Activated CD8-positive, alpha-beta memory T cell treated with anti-CD3 and anti-CD28 coated beads, Interleukin-2, amount 10 ng/mL, durations not matched to agents 7 days and 5 days (primary cell): ENCODE measurements at places on chromosomes 5 and 9. TPM values are rescaled to one million over a fixed set of nuclear protein-coding genes. Genes with fewer than 3 reads are reported as not detected.

Gene TPRN
- total RNA-seq, result 11.1 TPM

- H3K4me3 ChIP-seq, result no peak overlapping the region
- no peaks in the 10 kb centered on the region for H3K36me3 ChIP-seq
- no peak overlapping the region for H3K27ac ChIP-seq
- no peak for DNase-seq
These were observed 75.9 kb upstream of the DAB2 start for GRCh38 chr5:39500551-39501175.

DNA sequence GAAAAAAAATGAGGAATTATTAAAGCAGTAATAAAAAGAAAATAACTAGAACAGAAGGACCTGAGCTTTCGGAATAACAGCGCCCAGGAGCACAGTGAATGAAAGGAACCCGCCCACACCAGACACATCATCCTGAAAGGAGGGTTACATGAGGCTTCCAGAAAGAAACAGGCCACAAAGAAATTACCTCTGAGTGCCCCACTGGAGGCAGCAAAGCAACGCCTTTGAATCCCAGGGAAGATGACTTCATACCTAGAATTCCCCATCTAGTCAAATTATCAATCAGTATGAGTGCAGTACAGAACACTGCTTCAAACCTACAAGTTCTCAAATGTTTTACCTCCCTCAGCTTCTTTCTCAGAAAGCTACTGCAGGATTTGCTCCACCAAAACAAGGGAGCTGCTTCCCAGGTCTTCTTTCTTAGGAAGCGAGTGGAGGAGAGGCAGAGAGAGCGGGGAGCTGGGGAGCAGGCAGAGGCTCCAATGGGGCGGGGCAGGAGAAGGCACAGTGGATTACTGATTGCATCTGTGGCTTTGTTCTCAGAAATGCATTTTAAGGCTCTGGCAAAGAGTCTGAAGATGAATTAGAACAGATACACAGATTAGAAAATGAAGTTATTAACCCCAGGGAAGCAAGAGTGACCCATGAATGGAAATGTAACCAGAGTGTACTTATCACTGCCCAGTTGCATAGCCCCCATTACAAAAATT lies 87.1 kb downstream of the SEMA4D start:
- peak overlapping the region; percentile 64 for H3K4me3 ChIP-seq
- H3K27ac ChIP-seq, result peak overlapping the region; percentile 94
- peaks cover 98% of the 10 kb centered on the region for H3K4me1 ChIP-seq
- no peaks in the 10 kb centered on the region for H3K27me3 ChIP-seq

DNA sequence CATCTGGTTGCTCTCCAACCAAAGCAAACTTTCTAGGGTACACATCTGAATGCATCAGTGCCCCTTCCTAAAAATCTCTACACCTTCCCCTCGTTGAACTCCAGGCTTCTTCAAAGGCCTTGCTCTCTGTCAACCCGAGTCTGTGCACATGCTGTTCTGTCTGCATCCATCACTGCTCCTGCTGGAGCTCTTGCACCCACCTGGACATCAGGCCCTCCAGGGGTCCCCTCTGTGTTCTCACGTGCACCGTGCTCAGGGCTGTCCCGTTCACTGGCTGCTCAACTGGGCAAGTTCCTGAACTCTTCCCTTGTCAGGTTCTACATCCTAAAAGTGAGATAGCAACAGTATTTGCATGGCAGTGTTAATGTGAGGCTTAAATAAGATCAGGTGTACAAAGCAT lies 62.7 kb upstream of the ANGPTL2 start:
- DNase-seq, result no peak
- peaks cover 2% of the 10 kb centered on the region for H3K27me3 ChIP-seq
- peaks cover 5% of the 10 kb centered on the region for H3K4me1 ChIP-seq
- H3K36me3 ChIP-seq, result no peaks in the 10 kb centered on the region
- H3K27ac ChIP-seq, result no peak overlapping the region

DNA sequence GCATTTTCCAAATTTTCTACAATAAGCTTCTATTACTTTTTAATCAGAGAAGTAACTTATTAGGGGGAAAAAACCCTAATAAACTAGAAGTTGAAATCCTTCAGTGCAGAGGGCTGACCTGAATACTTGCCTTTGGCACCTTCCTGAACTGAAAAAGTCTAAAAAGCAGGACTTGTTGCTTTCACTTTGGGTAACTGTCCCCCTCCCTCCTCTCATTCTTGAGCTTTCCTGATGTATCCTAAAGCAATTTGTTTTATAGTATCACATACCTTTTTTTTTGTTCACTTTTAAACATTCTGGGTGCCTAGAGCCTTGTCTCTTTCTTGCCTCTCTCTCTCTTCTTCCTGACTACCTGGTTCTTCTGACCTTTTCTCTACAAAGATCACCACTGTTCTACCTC lies 64.0 kb upstream of the ERBIN start:
- no peak for DNase-seq
- no peaks in the 10 kb centered on the region for H3K27me3 ChIP-seq
- H3K27ac ChIP-seq, result no peak overlapping the region
- peaks cover 10% of the 10 kb centered on the region for H3K4me1 ChIP-seq
- peaks cover 2% of the 10 kb centered on the region for H3K36me3 ChIP-seq

- peaks cover 38% of the 10 kb centered on the region for H3K27me3 ChIP-seq
- H3K4me3 ChIP-seq, result no peak overlapping the region
- H3K4me1 ChIP-seq, result no peaks in the 10 kb centered on the region
- H3K36me3 ChIP-seq, result no peaks in the 10 kb centered on the region
These were observed 177.2 kb downstream of the GADD45G start for GRCh38 chr9:89781838-89782540.

DNA sequence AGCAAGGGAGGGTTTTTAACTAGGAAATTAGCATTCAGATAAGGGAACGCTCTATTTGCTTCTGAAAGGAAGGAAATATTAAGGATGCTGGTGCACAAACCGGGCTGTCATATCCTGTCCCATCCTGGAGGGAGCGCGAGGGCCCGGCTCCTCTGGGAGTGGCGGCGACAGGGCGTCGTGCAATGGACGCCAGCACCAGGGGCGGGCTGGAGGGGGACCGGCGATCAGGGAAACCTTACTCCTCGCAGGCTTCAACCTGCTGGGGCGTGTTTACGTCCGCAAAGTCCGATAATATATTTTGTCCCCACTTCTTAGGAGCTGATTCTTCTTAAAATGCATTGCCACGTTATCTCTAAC lies 197.1 kb upstream of the TBCA start:
- peak overlapping the region; percentile 57 for H3K4me3 ChIP-seq
- peaks cover 2% of the 10 kb centered on the region for H3K36me3 ChIP-seq
- DNase-seq, result no peak
- peaks cover 11% of the 10 kb centered on the region for H3K4me1 ChIP-seq
- peaks cover 80% of the 10 kb centered on the region for H3K27me3 ChIP-seq
- no peak overlapping the region for H3K27ac ChIP-seq

GRCh38 chr9:94945197-94946144 lies 219.0 kb downstream of the AOPEP start:
- H3K27me3 ChIP-seq, result peaks cover 3% of the 10 kb centered on the region
- no peaks in the 10 kb centered on the region for H3K36me3 ChIP-seq
- no peak overlapping the region for H3K4me3 ChIP-seq
- no peak overlapping the region for H3K27ac ChIP-seq

DNA sequence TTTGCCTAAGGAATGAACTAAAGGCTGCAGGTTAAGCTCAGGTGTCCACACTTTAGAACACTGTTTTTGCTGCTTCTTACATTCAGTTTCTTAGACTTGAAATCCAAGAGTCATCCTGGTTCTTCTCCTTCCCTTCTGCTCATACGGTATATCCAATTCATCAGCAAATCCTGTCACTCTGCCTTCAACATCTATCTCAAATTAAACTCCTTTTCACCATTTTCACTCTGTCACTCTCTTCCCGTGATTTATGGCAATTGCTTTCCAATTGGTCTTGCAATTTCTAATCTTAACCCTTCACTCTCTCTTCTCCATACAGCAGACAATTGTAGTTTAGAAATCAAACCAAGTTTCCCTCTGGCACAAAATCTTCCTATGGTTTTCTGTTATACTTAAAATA lies 182.9 kb downstream of the MRPS30 start:
- H3K4me1 ChIP-seq, result no peaks in the 10 kb centered on the region
- DNase-seq, result no peak
- H3K4me3 ChIP-seq, result no peak overlapping the region
- H3K27me3 ChIP-seq, result no peaks in the 10 kb centered on the region

Gene HK3
- not detected for total RNA-seq

GRCh38 chr9:114210136-114210535 lies 54.8 kb downstream of the COL27A1 start:
- no peaks in the 10 kb centered on the region for H3K36me3 ChIP-seq
- no peak overlapping the region for H3K27ac ChIP-seq
- no peaks in the 10 kb centered on the region for H3K4me1 ChIP-seq
- no peak for DNase-seq

- H3K36me3 ChIP-seq, result peaks cover 3% of the 10 kb centered on the region
- H3K27me3 ChIP-seq, result peaks cover 2% of the 10 kb centered on the region
These were observed 70.4 kb downstream of the ARHGEF37 start for GRCh38 chr5:149651686-149652085.

GRCh38 chr9:21811914-21812313 lies 9.5 kb downstream of the MTAP start:
- no peak overlapping the region for H3K4me3 ChIP-seq
- H3K27me3 ChIP-seq, result no peaks in the 10 kb centered on the region
- no peak overlapping the region for H3K27ac ChIP-seq
- peaks cover 28% of the 10 kb centered on the region for H3K36me3 ChIP-seq
- peaks cover 35% of the 10 kb centered on the region for H3K4me1 ChIP-seq
- DNase-seq, result no peak

Gene NEUROG1
- not detected for total RNA-seq

DNA sequence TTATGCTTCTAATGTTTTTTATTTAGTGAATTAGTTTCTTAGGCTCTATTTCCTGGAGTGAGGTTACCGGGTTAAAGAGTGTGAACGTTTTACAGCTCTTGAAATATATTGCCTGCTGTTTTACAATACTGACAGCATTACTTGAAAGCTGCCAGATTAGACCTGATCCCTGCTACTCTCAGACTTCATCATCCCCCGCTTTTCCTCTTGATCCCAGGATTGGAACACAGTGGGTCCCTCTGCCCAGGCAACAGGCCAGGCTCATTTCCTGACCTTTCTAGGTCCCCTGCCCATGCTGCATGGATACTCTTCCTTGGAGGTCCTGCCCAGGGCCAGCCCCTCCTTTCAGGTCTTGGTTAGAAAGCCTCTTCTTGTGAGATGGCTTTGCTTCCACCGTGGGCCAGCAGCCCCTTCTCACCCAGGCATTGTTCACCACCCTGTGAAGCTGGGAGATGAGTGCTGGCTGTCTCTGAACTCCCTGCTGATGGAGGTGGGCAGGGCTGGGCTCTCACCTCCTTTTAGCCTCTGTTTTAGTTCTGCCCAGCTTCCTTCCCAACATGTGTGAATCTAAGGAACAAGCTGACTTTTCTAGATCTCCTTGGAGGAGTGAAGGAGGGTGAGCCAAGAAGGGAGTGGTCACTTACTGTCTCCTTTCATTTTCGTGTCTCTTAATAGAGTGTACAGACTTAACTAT lies 15.5 kb upstream of the FAM120AOS start:
- H3K4me3 ChIP-seq, result no peak overlapping the region
- no peak for DNase-seq
- no peaks in the 10 kb centered on the region for H3K27me3 ChIP-seq
- peak overlapping the region; percentile 76 for H3K27ac ChIP-seq
- peaks cover 21% of the 10 kb centered on the region for H3K36me3 ChIP-seq

DNA sequence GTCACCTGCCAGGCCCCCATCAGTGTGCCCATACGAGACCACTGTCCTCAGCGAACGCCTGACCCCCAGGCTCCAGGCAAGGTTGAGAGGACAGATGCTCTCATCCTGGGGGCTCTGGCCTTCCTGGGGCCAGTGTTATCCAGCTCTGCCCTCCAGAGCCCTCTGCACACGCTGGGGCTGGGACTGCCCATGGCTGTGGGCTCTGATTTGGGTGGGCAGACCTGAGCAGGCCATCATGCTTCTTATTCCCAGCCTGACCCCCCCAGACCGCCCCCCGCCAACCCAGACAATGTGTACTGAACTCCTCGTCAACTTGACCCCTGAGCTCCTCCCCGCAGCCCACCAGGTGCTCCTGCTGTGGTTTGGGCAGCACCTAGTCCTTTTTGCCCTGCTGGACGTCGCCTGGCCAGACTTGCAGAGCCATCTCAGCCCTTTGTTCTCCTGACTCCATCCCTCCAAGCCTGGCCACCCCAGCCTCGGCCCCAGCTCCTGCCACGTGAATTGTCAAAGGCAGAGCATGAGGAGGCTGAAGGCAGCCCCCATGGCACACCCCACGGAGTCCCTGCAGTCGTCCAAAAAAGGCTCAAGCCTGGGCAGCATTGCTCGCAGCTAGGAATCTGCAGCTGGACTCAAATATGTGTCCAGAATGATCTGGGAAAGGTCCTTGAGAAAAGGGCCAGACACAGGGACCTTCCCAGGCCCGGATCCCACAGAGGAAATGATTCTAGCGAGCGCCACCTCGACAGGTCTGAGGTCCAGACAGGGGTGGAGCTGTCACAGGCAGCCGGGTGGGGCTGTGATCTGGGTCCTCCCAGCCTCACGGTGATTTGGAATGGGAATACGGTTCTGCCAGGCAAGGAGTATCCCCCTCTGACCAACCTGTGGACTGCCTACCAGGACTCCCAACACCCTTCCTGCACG lies 87.0 kb downstream of the ADAMTS2 start:
- no peaks in the 10 kb centered on the region for H3K4me1 ChIP-seq
- no peak overlapping the region for H3K27ac ChIP-seq
- H3K4me3 ChIP-seq, result no peak overlapping the region
- H3K36me3 ChIP-seq, result no peaks in the 10 kb centered on the region
- H3K27me3 ChIP-seq, result no peaks in the 10 kb centered on the region
- DNase-seq, result no peak

- H3K4me3 ChIP-seq, result no peak overlapping the region
- no peak overlapping the region for H3K27ac ChIP-seq
- no peak for DNase-seq
- H3K36me3 ChIP-seq, result no peaks in the 10 kb centered on the region
- no peaks in the 10 kb centered on the region for H3K4me1 ChIP-seq
These were observed 206.5 kb downstream of the KCTD16 start for GRCh38 chr5:144377207-144377606.

DNA sequence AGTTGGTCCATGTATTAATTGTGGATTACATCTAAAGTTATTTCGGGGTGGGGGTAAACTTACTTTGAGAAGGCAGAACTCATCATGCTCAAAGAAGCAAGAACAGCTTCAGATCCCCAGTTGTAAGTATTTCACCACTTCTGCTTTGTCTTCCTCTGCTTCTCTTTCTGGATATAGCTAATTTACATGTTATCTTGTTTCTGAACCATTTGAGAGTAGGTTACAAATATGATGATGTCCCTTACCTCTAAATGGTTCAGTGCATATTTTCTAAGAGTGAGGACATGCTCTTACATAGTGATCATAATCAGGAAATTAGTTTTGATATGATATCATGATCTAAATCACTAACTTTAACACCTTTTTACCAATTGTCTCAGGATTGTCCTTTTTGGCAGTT lies 11.9 kb downstream of the TRIO start:
- peaks cover 12% of the 10 kb centered on the region for H3K27me3 ChIP-seq
- H3K27ac ChIP-seq, result no peak overlapping the region
- H3K36me3 ChIP-seq, result no peaks in the 10 kb centered on the region
- H3K4me3 ChIP-seq, result no peak overlapping the region

GRCh38 chr5:31815376-31815775 lies 176.4 kb downstream of the PDZD2 start:
- H3K36me3 ChIP-seq, result no peaks in the 10 kb centered on the region
- H3K4me3 ChIP-seq, result no peak overlapping the region
- DNase-seq, result no peak
- H3K4me1 ChIP-seq, result no peaks in the 10 kb centered on the region
- no peaks in the 10 kb centered on the region for H3K27me3 ChIP-seq
